ENCODE measurements at places on chromosomes 3 and 15.

- DNase-seq = no peak
These were observed 66.4 kb upstream of the GOLIM4 start for GRCh38 chr3:168162172-168162571.

DNA sequence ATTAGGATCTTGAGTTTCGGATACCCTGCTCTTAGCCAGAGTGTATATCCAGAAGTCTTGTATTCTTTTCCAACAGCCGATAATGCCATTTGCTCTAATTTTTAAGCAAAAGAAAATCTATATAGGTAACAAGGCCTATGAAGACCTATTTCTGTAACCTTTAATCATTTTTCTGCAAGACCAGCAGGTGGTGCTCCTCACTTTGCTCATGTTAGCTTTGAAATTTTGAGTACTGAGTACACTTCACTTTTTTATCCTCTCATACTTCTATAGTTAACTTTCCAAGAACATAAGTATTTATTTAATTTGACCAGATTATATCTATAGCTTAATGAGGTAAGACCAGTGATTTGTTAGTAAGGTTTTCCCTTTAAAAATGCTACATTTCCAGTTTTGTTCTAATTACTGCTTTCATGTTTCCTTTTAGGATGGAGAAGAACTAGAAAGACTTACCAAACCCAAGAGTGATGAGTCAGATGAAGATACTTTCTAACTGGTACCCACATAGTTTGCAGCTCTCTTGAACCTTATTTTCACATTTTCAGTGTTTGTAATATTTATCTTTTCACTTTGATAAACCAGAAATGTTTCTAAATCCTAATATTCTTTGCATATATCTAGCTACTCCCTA lies 20.5 kb downstream of the SLC35A5 start:
- peak; percentile 24 for DNase-seq

GRCh38 chr3:53190659-53191058 lies 29.6 kb downstream of the PRKCD start:
- DNase-seq = no peak

- DNase-seq = peak; percentile 24
These were observed 45.7 kb upstream of the DUT start for GRCh38 chr15:48285329-48286214.

GRCh38 chr3:192597913-192598312 lies 129.4 kb downstream of the FGF12 start:
- no peak for DNase-seq

DNA sequence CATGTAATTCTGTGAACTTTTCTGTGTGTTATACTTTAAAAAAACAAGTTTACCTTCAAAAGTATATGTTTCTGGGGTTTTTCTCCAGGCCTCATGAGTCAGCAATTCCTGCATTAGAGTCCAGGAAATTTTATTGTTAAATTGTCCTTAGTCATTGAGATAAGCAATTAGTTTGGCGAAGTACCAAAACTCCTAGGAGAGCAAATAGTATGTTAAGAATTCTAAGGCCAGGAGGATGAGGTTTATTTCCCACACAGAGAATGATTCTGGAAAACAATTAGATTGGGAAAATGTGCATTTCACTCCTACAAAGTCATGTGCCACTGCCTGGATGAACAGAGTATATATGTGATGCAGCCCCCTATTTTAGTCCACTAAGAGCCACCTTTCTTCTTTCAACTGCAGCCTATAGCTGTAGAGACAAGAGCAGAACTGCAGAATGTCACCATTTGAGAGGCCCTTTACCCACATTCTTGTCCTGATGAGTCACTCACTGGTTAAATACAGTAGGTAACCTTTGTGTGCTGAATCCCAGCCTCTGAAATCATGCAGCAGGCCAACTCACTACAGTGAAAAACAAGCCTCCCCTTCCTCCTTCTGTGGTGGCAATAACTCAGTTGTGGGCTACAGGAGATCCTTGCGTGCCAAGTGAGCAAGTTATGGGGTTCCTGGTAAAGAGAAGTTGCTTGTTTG lies 452.8 kb upstream of the THBS1 start:
- no peak for DNase-seq

GRCh38 chr3:89474333-89475130 lies 367.1 kb downstream of the EPHA3 start:
- no peak for DNase-seq

GRCh38 chr3:182389071-182389815 lies 404.1 kb upstream of the ATP11B start:
- peak; percentile 96 for DNase-seq

GRCh38 chr15:99433026-99433756 lies 132.6 kb upstream of the MEF2A start:
- DNase-seq = no peak

GRCh38 chr3:11230125-11230524 lies 42.1 kb upstream of the ATG7 start:
- no peak for DNase-seq

- no peak for DNase-seq
These were observed 3.5 kb downstream of the HDC start for GRCh38 chr15:50261981-50262380.

DNA sequence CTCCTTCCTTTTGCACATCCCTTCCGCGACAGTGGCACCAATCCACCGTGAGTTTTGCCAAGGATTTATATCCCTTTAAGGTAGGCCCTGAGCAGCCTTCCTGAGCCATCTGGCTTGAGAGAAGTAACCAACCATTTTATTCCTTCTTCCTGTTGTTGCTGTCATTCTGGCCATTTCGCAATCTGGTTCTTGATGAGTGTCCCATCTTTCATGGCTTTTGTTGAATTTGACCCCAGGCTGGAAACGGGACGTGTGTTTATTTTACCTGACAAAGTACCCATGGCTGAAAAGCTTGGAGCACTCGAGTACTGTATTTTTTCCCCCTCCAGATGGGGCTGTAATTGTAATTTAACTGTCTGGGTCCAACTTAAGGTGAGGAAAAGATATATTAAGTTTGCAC lies 173.4 kb downstream of the WNT5A start:
- no peak for DNase-seq

DNA sequence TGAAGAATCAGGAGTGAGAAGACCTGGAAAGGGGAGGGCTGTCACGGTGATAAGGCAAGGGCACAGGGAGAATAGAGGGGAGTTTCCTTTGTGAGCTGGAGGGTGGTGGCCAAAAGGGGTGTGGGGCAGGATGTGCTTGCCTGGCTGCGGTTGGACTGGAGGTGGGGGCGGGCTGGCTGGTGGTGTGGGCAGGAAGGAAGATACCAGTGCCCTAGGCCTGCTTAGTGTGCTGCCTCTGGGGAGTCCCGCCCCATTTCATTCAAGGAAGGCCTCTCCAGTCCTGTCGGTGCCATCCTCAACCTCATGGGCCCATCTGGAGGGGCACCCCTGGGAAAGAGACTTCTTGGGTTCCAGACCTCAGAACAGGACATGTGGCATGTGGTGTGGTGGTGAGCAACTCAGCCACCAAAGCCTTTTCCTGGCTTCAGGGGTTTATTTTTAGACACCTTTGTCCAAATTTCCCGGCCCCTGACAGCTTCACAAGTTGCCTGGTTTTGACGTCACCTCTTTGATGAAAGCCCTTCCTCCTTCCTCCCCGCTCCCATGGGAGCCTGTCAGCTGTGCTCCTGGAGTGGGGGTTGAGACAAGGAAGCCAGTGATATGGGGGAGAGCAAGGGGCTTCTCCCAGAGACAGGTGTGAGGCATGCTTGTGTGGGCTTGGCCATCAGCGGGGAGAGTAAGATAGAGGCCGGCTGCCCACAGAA lies 15.6 kb downstream of the TEX264 start:
- DNase-seq = no peak

GRCh38 chr3:86995537-86995936 lies 4.6 kb upstream of the VGLL3 start:
- no peak for DNase-seq

DNA sequence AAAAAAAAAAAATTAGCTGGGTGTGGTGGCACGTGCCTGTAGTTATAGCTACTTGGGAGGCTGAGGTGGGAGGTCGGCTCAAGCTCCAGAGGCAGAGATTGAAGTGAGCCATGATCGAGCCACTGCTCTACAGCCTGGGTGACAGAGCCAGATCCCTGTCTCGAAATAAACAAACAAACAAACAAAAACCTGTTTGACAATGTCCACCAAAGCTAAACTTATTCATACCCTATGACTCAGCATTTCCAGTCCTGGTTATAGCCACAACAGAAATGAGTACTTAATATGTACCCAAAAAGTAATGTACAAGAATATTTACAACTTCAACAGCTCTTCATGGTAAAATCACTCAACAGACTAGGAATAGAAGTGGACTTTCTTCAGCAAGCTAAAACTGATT lies 31.1 kb downstream of the SERP1 start:
- DNase-seq = no peak

DNA sequence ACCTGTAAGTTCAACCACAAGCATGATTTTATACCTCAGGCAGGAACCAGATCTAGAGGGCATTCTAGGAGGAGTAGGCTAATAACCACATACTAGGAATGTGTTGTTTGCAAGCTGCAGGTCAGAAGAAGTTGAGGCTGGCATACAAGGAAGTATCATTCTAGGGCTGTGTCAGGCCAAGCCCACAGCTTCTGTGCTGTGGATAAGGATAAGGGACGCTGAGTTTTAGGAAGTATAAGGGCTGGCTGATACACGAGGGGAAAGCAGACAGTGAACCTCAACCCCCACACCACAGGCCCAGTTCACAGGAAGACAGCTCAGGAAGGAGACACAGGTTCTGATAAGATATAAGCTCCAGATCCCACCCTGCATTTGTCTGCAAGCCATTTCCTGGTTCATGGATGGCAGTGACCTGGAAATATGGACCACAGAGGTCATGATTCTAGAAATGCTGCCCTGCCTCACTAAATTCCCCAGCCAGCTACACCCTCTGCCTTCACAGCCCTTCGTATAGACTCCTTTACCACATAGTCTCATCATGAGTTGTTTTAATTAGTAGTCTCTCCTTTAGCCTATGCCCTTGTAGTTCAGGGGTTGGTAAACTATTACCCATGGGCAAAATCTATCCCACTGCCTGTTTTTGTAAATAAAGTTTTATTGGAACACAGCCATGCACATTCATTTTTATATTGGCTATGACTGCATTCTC lies 260.7 kb downstream of the OPA1 start:
- no peak for DNase-seq

GRCh38 chr3:104878395-104878794 lies 488.3 kb upstream of the ALCAM start:
- no peak for DNase-seq

DNA sequence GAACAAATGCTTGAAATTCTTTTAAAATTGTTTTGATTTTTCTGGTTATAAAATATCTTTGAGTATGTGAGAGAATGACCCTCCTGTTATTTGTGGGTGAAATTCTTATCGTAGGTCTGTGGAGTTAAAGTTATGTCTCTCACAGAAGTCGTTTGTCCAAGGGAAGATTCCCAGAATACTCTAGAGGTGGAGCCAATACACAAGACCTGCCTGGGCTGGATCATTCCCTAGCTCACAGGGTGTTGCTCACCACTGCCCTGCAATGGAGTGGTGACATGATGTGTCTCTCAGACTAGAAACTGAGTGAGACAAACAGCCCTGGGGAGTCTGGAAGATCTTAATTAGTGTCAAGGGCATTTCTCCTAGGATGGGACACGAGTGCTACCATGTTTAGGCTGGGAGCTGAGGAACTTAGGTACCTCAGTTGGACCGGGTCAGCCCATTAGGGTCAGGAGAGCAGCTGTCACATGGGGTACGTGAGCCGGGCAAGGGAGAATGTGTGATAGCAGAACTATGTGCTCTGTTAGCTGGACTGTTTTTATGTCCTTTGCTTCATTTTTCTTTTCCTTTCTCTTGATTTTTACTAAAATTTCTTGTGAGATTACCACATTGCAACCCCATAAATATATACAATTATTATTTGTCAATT lies 53.6 kb upstream of the MYO5C start:
- no peak for DNase-seq

GRCh38 chr3:107128946-107129345 lies 248.3 kb upstream of the CCDC54 start:
- no peak for DNase-seq

DNA sequence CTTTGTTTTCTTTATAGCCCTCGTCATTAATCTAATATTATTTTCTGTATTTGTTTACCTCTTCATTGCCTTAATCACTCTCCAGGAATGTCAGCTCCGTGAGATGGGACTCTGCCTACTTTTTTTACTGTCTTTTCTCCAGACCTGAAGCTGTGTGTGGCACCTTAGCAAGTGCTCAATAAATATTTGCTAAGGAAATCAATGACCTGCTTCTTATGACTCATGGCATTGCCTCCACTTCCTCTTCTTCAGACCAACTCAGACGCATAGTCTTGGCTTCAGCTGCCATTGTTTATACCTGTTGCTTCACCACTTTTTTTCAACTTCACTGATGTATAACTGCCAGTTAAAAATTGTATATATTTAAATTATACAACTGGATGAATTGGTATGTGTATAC lies 218.5 kb upstream of the CMC1 start:
- DNase-seq = no peak

GRCh38 chr15:52255008-52255407 lies 40.6 kb downstream of the MYO5C start:
- DNase-seq = no peak

- no peak for DNase-seq
These were observed 59.9 kb upstream of the COL8A1 start for GRCh38 chr3:99578339-99578970.

DNA sequence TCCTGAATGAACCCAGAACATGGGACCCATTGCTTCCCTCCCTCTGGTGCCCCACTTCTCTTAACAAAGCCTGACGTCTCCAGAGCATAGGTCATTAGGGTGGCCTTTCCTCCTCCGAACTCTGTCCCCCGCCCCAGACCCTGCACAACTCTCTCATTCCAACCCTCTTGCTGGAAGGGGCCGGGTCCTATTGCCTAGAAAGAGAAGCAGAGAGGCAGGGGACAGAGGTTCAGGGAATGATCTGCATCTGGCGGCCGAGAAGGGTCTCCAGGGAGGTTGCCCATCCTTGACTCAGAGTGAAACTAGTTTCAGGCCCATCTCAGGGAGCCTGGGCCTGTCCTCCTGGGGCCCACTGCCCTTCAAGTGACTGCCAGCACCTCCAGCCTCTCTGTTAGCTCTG lies 79.0 kb downstream of the LINGO1 start:
- DNase-seq = no peak

GRCh38 chr3:157040456-157040855 lies 119.5 kb downstream of the CCNL1 start:
- no peak for DNase-seq

- DNase-seq = no peak
These were observed 123.4 kb downstream of the ATP10A start for GRCh38 chr15:25739687-25740121.

GRCh38 chr3:68458581-68458980 lies 473.8 kb downstream of the TAFA4 start:
- no peak for DNase-seq

Data from NCI-H1105 (cell line).